Right ventricle myocardium inferior (tissue), 1 donor: ENCODE measurements at places on chromosomes 6 and 20. TPM values are rescaled to one million over a fixed set of nuclear protein-coding genes. Genes with fewer than 3 reads are reported as not detected.

The CLVS2 gene
- total RNA-seq: not detected

The PTPRA gene
- total RNA-seq: 26.5 TPM

The RAB32 gene
- total RNA-seq: 7.6 TPM

The BNIP5 gene
- not detected for total RNA-seq

The TP53TG5 gene
- 0.73 TPM for total RNA-seq

The SPATS1 gene
- total RNA-seq: not detected

The TNFRSF6B gene
- 1.0 TPM for total RNA-seq

The SLC25A27 gene
- total RNA-seq: 11.1 TPM

The LPIN3 gene
- 18.1 TPM for total RNA-seq

The UNC5CL gene
- total RNA-seq: 0.60 TPM

The COL9A3 gene
- total RNA-seq: 5.5 TPM

The COX7A2 gene
- 969 TPM for total RNA-seq

The PRSS35 gene
- not detected for total RNA-seq

The SSTR4 gene
- total RNA-seq: not detected

The HSPA1A gene
- total RNA-seq: 298 TPM

The MMP24 gene
- 0.35 TPM for total RNA-seq

The SUPT3H gene
- 3.2 TPM for total RNA-seq
